Right ventricle myocardium superior (tissue), 1 donor: ENCODE measurements at places on chromosomes 13 and 19. TPM values are rescaled to one million over a fixed set of nuclear protein-coding genes. Genes with fewer than 3 reads are reported as not detected.
A peak's percentile ranks its signal among the peaks of the same experiment; 100 is the strongest.

The PCDH9 gene
- total RNA-seq = 10.0 TPM

The CCDC169 gene
- 0.08 TPM for total RNA-seq

The ZNF540 gene
- total RNA-seq = 7.9 TPM

GRCh38 chr13:73385848-73386247, 327.0 kb downstream of the KLF5 start:
- no peak for DNase-seq

- DNase-seq = peak; percentile 19
These were observed 53.2 kb downstream of the MLLT1 start for GRCh38 chr19:6226444-6227155.

DNA sequence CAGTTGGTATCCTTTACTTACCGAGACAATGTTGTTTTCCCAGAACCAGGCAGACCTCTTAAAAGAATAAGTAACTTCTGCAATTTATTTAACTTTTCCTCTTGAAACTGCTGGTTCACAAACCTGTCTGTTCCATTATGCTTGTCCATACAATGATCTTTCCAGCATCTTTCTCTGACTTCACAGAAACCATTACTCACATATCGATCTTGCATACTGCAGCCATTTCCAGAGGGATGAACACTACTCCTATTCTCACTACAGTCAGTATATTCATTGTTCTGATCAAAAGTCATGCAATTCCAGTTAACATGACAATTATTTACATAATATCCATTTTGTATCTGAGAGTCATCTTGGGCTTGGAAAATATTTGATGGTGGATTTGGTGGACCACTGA, 2.8 kb downstream of the N4BP2L2 start:
- DNase-seq = no peak

- DNase-seq = no peak
These were observed 5.7 kb upstream of the MRPS31 start for GRCh38 chr13:40776681-40777165.

DNA sequence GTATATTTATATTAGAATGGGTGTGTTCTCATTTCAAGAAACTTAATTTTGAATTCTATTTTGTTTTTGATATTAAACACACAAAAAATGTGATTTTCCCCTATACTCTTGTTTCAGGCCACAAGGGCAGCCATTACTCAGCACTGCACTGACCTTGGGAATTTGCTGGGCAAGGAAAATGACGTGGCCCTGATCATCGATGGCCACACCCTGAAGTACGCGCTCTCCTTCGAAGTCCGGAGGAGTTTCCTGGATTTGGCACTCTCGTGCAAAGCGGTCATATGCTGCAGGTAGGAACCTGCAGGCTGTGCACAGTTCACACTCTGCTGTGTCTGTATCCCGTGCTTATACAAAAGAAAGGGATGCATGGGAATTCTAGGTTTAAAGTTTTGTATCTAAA, 327.3 kb downstream of the ATP8A2 start:
- DNase-seq = no peak

DNA sequence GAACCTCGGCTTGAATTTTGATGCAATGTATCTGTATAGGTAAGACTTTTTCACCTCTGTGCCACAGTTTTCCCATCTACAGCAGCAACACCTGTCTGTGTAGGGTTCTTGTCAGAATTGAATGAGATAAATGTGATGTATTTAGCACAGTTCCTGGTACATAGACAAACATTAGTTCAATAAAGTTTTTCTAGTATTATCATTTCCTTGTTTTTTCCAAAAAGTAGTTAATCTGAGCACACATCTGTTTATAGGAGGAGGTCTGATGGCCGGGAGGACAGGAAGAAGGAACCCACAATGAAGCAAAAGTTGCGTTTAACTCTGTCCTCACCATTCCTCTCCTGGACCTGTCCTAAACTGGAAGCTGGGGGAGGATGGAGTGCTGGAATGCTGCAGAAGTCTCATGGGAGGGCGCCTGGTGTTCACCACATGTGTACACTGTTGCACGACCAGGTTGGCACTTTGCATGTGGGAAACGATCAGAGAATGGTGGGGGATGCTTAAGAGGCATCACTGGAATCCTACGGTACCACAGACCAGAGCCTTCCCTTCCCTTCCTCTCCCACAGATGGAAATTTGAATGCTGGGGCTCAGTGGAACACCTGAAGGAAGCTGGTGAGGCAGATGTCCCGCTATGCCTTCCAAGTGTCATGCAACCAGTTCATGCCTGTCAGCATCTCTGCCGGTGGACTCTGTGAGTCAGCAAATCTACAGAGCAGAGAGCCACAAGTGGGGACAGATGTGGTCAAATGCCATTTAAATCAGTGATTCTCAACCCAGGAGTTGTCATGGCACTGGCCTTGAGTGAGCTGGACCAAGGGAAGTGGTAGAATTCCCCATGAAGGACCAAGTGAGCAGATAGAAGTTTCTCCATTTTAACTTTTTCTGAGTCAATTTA, 315.6 kb downstream of the DLEU7 start:
- DNase-seq = no peak

DNA sequence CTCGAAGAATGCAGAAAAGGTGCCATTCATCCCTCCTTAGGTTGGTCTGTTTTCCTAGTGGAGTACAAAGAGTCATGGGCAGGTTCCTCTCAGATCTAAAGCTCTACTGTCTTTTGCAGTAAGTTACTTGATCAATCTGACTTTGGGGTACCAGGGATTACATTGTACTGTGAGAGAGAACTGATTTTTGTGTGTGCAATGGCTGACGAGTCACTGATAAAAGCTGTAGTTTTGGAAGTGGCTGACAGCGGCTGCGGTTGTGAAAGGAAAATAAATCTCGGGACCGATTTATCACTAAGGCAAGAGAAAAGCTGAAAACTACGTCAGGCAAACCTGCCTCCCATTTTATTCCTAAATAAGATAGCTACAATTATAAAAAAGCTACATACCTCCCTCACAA, 26.9 kb downstream of the UTP14C start:
- no peak for DNase-seq

- peak; percentile 42 for DNase-seq
These were observed 22.2 kb upstream of the PLPP2 start for GRCh38 chr19:313169-313987.

DNA sequence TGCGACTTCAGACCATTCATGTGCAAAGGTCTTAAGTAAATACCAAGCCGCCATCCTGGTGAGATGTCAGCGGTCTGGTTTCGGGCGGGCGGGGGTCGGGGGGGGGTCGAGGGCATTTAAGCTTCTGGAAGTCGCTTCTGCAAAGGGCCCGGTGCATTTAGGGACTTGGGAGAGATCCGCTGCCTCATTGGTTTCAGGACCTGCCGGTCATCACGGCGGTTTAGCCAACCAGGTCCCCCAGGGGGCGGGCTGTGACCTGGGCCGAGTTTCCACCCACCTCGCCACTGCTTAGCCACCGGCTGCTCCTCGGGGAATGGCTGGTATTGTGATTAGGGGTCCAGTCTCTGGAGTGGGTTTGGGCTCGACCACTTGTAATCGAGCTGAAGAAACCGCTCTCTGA, 7.8 kb downstream of the ANKLE1 start:
- peak; percentile 86 for DNase-seq

- no peak for DNase-seq
These were observed 172.7 kb upstream of the ZNF507 start for GRCh38 chr19:32172566-32173160.
